Epithelial cell of alveolus of lung (primary cell): ENCODE measurements at places on chromosomes 5 and 9. TPM values are rescaled to one million over a fixed set of nuclear protein-coding genes. Genes with fewer than 3 reads are reported as not detected.

STOM gene
- total RNA-seq, result 95.7 and 145 TPM in 2 replicates

ELAVL2 gene
- total RNA-seq, result 0.96 TPM in 1 of 2 replicates, not detected in the other

SLC6A18 gene
- not detected in 2 replicates for total RNA-seq

PCDHGA1 gene
- total RNA-seq, result 0.13 and 0.64 TPM in 2 replicates

RFESD gene
- 1.3 and 7.1 TPM in 2 replicates for total RNA-seq

RNF208 gene
- 0.13 and 6.3 TPM in 2 replicates for total RNA-seq

OR1Q1 gene
- total RNA-seq, result not detected in 2 replicates
